ENCODE measurements at places on chromosomes 5 and 9.

DNA sequence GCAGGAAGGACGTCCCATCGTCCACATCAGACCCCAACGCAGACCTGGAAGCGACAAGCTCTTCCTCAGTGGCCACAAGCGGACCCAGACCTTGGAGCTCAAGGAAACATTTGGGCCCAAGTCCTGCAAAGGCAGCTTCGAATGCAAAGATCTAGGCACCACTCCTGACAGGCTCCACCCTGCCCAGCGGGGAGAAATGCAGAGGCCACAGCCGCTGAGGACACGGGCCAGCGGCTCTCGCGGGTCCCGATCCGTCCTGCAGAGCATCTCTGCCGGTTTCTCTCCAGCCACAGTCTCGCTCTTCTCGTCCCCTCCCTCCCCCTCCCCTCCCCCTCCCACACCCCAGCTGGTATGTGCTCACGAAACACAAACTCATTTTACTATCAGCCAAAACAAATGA is 4.9 kb downstream of the SOHLH1 start:
- no peak for DNase-seq

DNA sequence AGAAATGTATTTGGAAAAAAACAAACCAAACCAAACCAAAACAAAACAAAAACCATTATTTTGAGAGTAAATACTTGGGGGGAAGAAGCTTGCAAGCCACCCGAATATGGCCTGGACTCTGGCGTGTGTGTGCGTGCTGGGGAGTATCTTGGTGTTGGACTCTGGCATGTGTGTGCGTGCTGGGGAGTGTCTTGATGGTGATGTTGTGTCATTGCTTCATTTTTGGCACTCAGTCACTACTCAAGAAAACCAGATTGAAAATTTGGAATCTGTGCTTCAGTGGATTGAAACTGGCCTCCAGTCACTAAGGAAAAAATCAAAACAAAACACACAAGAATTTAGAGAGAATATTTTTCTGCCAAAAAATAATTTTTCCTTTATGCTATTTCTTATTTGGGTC is 76.1 kb downstream of the ARRDC3 start:
- no peak for DNase-seq

- peak; percentile 65 for DNase-seq
Measured at GRCh38 chr9:97386733-97387503, 25.0 kb upstream of the TDRD7 start.

GRCh38 chr5:103867857-103868598 is 305.4 kb upstream of the NUDT12 start:
- DNase-seq, result no peak

- DNase-seq, result no peak
Measured at GRCh38 chr5:98705841-98706240, 67.6 kb upstream of the RGMB start.

GRCh38 chr9:5510989-5511388 is 658 bp downstream of the PDCD1LG2 start:
- DNase-seq, result peak; percentile 80

GRCh38 chr9:72557549-72557948 is 36.1 kb downstream of the TMC1 start:
- DNase-seq, result no peak

DNA sequence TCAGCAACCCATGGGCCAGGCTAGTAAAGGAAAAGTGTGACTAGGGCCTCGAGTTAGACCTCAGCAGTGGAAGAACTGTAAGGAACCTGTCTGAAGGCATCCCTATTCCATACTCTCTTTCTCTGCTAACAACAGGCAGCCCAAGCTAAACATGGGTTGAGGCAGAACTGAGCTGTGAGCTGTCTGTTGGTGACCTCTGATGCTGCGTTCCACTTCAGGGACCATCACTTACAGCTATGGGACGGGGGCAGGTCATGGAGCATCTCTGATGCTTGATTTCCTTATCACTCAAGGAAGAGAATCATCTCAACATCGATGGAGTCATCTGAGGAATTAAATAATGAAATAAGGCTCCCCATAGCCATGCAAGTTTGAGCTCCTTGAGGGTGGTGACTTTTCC is 174.8 kb downstream of the ACTL7B start:
- no peak for DNase-seq

DNA sequence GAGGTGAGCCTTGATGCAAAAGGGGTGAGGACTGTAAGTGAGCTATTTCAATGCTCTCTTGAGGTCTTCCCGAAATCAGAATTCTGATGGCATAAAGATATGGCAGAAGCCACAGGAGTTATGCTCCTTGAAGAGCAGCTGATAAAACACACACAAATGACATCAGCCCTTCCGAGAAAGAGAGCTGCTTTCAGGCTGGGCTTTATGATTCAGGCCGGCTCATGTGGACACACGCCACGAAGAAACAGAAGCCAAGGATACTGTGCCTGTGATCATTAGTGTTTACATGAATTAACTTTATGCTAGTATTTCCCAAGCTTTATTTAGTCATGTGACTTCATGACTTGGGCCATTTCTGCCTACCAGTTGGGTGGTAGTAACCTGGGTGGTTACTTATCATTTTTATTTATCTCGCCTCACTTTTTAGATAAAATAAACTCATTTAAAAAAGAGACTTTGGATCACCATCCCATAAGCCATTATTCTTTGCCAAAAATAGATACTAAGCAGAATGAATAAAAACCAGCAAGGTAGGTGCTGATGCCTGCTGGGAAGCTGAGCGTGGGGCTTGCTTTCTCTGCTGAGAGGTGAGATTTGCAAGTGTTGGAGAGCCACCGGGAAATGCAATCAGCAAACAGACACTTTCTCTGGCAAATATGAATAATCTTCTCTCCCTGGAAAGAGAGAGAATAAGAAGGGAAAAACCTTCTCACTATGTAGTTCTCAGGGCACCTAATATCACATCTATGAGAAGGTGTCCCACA is 73.0 kb upstream of the SLC25A51 start:
- DNase-seq, result no peak

DNA sequence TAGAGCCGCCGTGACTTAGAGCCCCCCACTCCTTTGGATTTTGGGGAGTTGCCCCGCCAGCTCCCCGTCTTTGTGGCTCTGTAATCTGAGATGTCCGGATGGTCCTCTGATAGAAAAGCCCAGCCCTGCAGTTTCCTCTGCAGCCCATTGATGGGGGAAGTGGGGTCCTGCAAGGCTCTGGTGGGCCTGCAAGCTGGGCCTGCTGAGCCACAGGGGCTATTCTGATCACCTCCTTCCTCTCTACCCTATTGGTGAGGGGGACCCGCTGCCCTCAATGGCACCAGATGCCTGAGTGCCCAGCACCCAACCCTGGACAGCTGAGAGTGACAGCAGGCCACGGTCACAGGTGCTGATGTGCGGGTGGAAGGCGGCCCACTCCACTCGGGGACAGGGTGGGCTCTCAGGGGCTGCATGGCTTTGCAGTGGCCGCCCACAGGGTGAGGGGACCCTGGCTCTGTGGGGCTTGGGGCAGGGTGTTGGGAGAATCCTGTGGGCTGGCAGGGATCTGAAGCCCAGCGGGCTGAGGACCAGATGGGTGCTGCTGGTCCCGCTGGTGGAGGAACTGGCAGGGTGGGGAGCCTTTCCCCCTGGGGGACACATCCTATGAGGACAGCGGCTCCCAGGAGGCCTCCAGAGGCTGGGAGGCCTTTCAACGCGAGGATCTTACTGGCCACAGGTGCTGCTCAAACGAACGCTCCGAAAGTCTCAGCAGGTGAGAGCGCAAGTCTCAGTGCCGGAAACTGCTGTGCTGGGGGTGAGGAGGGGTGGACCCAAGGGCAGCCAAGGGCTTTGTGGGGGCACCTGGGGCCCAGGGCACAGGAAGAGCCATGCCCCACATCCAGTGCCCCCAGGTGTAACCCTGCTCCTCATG is 30.0 kb upstream of the LPCAT1 start:
- no peak for DNase-seq

GRCh38 chr5:80117446-80117845 is 82.3 kb downstream of the THBS4 start:
- no peak for DNase-seq

- DNase-seq, result no peak
Measured at GRCh38 chr9:92704528-92704927, 34.6 kb upstream of the IPPK start.

- no peak for DNase-seq
Measured at GRCh38 chr9:33355933-33356332, 46.4 kb downstream of the AQP7 start.

- no peak for DNase-seq
Measured at GRCh38 chr5:119948162-119948561, 318.8 kb downstream of the FAM170A start.

- DNase-seq, result no peak
Measured at GRCh38 chr5:53469946-53470687, 10.3 kb upstream of the FST start.

GRCh38 chr9:13388157-13388556 is 108.7 kb upstream of the MPDZ start:
- DNase-seq, result no peak

DNA sequence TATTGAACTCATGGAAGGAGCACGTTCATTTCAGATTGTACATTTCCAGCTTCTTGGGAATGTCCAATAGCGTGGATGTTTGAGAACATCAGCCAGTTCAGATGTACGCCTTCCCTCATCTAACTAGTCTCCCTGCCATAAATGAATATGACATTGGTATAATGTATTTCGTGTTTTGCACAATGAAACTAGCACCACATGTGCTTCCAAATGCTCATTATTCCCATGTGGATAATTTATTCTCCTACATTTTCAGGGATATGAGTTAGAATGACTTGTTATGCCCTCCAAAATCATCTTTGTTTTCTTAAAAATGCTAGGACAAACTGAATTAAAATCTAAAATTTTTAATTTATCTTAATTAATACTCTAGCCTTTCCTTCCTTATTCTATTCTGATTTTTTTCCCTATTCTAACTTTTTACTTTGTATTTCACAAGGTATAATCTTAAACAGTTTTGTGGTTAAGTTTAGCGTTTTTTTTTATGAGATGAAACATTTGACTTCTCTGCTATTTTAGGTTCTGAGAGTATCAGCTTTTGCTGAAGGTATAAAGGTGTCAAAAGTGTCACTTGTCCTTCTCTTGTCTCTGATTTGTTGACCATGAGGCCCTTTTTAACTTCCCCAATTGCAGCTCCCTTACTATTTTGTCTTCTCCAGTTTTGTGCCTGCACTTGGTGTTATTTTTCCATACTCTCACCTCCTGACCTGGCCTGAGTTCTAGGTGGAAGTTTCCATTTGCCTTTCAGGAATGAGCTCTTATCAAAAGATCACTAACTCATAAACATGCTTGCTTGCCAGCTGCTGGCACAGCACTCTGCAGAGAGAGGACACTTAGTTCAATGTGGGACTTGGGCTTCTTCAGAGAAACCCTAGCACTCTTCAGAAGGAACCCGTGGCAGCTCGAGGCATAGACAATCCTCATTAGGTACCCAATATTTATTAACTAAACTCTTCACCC is 106.8 kb downstream of the FRMD3 start:
- no peak for DNase-seq

DNA sequence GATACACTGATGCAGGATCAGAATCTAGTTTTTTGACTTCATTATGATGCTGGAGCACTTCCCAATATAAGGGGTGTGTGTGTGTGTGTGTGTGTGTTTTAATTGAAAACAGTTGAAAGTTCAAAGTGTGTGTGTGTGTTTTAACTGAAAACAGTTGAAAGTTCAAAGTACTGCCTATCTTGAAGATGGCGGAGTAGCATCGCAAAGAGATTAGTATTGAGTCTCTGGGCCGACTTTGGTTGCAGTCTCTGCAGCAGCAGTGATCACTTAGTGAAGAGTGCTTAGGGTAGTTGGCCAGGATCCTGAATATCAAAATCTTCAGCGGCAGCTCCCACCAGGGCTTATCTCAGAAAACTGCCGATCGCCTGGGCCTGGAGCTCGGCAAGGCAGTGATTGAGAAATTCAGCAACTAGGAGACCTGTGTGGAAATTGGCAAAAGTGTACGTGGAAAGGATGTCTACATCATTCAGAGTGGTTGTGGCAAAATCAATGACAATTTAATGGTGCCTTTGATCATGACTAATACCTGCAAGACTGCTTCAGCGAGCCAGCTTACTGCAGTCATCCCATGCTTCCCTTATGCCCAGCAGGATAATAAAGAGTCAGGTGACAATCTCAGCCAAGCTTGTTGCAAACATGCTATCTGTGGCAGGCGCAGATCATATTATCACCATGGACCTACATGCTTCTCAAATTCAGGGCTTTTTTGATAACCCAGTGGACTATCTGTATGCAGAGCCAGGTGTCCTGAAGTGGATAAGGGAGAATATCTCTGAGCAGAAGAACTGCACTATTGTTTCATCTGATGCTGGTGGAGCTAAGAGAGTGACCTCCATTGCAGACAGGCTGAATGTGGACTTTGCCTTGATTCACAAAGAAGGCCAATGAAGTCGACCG is 7.3 kb upstream of the SCAI start:
- DNase-seq, result no peak

DNA sequence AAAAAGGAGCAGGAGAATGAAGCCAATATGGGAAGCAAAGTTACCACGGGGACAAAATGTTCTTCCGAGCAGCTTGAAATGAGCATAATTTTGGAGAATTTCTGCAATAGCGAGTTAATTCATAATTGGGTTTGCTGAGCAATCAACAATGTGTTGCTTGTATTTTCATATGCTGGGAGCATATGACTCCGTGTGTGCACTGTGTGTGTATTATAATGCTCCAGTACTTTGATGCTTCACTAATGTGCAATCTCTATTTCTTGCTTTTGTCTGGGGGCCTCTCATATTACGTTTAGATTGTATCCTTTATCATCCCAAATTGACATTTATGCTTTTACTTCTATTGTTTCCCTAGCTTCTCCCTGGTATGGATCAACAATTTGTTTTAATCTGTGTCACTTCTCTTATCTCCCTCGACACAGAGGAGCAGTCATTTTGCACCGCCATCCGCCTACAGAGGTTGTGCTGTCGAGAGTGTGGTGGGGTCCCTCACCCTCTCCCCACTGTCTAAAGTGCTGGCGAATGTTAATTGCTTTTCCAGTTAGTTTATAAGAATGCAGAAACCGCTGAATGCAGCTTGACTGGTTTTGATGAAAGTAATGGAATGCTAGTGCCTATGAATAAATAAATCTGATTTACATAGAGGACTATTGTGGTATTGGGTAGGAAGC is 372.5 kb upstream of the WWC1 start:
- peak; percentile 6 for DNase-seq

DNA sequence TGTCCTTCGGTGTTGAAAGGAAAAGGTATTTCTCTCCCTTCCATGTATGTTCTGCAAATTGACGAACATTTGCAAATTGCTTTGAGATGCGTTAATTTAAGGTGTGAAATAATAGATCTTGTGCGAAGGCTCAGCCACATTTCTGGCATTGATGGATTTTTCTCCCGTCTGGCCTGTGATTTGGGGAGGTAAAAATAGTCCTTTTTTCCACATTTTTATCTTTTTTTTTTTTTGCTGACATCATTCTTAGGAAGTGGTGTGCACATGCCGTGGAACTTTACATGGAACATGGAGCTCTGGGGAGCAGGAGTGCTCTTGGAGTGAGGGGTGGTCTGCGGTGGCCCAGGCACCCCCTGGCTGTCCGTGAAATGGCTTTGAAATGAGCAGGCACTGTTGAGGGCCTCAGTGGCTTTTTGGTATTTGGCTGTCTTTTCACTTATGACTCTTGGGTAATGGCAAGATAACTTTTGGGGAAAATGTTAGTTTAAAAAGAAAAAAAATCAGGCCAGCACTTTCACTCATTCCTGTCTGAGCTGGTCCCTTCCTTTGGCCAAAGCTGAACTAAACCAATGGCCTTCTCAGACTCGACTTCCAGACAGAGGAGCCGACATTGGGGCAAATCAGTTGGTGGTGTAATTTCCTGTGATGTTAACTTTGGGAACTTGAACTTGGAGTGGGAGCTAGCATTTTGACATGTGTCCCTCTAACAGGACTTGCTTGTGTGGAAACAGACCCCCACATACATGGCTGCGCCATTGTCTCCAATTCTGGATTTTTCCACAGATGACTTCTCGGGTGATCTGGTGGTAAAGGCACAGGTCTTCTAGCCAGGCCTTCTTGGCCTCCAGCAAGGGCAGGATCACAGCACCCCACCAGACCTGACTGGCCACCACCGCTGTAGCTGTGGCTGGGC is 4.2 kb downstream of the NEK6 start:
- DNase-seq, result no peak

Measured in NCI-H2171 treated with DMSO at 0.1 percent for 48 hours (cell line).